ENCODE measurements at places on chromosomes 13 and 19.

GRCh38 chr13:20016649-20017364, 58.3 kb downstream of the ZMYM2 start:
- no peak for DNase-seq

DNA sequence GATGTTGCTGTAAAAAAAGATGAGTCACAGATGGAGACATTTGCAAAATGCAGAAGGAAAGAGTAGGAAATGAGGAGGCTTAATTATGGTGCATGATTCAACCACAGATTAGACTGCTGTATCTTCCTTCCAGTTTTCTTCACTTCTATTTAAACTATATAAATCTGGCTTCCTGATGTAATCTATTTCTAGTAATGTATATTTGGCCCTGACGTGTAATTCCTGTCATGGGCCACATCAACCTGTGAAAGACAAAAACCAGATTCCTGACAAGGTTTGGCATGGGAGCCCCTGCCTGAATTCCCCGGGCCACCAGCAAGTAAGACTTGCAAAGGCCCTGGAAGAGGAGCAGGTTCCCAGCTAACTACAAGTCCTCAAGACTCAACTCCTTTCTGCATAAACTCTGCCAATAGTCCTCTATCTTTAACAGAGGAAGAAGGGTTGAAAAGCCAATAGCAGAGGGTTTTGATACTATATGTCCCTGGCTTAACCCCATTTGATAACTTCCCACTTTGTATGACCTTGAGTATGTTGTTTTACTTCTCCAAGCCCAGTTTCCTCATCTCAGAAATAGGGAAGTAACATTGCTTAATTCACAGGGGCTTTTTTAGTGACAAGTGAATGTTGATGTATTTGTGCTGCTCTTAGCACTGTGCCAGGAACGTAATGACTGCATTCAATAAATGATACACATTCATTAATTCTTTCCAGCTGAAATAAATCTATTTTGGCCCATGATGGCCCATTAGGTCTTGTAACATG, 172.7 kb downstream of the SPRY2 start:
- DNase-seq: no peak

- DNase-seq: peak; percentile 99
These were observed 5.1 kb downstream of the CD37 start for GRCh38 chr19:49340069-49340864.

GRCh38 chr13:87674247-87674738, 3.1 kb downstream of the SLITRK5 start:
- DNase-seq: peak; percentile 60

DNA sequence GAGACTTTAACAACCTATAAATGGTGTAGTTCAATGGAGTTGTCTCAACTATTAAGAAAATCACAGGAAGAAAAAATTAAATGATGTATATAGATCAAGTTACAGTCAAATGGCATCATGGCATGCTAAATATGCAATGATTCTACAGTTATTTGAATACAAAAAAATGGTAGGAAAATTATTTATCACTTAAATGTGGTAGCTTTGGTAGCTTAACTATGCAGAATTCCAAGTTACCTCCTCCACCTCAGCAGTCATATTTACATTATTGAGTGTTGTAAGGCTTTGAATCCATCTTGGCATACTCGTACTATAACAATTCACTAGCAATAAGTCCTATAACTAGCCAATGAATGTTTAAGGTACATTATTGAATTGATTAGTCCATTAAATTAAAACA, 36.8 kb downstream of the CAB39L start:
- no peak for DNase-seq

DNA sequence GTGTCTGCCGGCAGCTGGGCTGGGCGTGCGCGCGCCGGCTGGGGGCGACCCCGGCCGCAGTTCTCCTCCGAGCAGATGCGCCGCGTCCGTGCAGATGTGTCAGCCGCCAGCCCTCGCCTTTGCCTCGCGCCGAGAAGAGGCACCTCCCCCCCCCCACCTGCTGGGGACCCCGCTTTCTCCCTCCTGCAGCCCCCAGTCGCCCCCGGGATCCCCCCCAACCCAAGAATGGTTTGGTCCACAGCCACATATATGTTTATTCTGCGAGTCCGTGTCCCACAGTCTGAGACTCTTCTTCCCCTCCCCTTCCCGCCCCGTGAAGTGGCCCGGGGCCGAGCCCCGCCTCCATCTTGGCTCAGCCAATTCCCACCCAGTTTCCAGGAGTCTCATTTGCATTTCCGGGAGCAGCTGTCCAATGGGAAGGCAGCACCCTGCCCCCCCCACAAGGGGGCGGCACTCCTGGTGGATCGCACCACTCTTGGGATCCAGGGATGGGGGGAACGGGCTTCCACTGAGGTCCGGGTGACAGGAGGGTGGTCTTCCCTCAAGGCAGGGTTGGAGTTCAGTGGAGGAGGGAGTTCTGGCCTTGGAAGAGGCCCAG, 8.6 kb downstream of the ISOC2 start:
- DNase-seq: peak; percentile 76

- no peak for DNase-seq
These were observed 276.4 kb downstream of the KCNRG start for GRCh38 chr13:50291611-50292010.

DNA sequence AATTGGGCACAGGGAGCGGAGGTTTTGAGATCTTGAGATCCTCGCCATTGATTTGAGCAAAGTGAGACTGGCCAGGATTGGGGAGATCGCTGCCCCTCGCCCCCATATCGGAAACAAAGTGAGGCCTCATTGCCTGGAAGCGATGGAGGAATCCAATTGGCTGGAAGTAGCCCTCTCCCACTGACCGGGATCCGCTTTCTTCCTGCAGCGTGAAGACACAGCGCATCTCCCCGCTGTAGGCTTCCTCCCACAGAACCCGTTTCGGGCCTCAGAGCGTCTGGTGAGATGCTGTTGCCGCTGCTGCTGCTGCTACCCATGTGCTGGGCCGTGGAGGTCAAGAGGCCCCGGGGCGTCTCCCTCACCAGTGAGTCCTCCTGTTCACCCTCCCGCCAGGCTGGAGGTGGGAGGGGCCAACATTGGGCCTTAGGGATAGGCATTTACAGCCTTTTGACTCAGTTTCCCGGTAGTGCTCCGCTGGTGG, 438 bp downstream of the PRKCSH start:
- peak; percentile 18 for DNase-seq

DNA sequence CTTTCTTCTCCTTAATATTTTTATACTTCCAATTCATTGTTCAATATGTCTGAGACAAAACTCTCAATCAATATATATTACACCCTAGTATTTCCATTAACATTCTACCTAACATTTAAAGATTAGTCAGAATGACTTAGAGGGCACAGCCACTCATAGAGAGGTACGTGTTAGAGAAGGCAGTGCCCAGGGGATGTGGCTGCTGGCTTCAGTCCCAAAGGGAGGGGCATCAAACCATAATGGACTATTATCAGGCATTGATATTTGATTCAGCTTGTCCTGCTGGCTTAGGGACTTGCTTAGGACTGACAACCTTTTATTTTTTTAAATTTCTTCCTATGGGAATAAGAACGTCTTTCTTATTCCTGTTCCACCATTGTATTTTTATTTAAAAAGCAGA, 1392.0 kb upstream of the ATXN8OS start:
- DNase-seq: no peak

DNA sequence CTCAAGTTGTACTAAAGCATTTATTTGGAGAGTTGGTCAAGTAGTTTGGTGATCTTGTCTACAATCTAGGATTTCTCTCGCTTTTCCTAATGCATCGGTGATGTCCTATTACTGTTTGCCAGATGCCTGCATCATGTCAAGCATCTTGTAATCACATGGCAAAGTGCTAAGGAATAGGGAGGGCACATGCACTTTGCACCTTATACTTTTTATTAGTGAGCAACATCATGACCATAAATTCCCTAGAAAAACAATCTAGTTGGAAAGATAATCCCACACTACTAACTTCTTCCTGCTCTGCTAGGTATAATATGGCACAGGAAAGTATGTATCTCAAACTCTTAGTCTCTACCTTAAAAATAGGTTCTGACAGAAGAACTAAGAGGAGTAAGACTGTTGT, 894.3 kb upstream of the SLITRK1 start:
- no peak for DNase-seq

DNA sequence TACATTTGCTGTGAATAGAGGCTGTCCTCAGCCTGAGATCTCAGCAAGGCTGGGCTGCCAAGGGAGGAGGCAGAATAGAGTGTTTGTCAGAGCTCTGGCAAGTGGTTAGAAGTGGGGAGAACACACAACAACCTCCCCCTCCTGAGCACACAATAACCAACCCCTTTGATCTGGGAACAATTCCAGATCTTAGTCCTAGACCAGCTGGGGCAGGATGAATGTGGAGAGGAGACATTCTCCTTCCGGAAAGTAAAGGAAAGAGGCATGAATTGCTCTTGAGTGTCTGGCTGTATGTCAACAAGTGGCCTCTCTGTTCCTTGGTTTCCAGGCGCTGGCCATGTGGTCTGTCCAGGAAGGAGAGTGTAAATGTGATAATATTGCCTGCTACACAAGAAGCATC, 114.9 kb upstream of the TMTC4 start:
- DNase-seq: no peak

DNA sequence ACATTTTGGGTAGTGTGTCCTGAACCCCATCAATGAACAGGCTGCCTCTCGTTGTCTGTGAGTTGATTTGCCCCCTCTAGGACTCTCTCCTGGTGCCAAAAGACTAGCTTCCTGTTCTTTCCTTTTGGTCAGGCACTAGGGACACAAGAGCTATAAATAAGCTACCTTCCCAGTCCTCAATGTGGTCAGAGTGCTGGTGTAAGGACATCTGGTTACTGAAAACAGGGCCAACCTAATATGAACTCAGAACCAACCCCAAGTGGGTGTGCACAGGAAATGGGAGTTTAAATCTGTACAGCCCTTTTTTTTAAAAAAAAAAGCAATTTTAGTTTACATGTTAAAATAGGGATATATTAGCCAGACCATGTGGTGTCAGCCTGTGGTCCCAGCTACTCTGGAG, 129.2 kb downstream of the ZIC5 start:
- no peak for DNase-seq

DNA sequence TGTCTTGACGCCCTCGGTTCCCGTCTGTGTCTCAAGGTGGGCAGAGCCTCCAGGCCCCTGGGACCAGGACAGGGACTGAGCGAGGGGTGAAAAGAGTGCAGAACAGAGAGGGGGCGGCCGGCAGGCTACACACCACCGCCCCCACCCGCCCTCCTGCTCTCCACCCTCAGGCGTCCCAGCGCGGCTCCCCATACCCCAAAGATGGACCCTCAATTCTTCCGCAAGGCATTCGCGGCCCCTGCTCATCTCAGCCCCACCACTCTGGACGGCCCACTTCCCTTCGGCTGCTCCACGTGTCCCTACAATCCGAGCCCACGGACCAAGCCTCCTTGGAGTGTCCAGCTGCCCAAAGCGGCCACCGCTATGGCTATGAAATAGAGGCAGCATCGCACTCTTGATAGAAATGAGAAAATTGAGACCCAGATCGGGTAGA, 1.8 kb downstream of the KLF16 start:
- no peak for DNase-seq

GRCh38 chr19:33718651-33719254, 77.9 kb upstream of the KCTD15 start:
- no peak for DNase-seq

DNA sequence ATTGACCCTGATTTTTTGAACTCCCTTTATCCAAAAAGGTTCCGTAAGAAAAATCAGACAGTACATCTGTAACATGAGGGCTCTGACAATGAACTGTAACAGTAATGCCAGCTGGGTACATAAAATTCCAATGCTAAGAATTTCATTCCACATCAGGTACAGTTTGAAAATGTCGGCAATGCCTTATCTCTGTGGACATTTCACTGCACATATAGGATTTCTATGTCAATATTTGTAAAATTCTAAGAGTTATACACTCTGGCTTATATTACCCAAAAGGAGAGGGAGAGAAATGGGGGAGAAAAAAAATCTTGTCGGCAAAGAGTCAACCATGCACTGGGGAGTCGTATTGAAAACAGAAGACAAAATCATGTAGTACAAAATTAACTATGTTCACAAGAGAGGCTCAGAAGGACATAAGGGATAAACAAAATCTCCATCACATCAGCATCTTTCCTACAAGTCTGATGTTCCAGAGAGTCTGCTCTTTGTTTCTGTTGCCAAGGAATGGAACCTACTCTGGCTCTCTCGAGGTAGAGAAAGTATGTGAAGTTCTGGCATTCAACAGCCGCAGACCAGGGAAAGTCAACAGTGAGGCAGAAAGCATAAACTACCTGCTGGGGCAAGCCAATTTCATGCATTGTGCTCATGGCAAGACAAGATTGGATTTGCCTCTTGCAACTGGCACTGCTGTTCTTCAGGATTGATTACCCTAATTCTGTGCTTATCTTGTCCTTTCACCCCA, 72.4 kb downstream of the STARD13 start:
- no peak for DNase-seq

GRCh38 chr13:29439601-29440388, 155.7 kb downstream of the SLC7A1 start:
- DNase-seq: no peak

DNA sequence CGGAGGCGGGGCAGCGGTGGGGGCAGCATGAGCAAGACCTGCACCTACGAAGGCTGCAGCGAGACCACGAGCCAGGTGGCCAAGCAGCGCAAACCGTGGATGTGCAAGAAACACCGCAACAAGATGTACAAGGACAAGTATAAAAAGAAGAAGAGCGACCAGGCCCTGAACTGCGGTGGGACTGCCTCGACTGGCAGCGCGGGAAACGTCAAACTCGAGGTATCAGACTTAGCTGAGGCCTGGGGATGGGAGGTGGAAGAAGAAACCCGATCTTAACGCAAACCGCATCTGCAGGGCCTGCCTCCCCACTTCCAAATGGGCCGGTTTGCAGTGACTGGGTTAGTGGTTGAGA, 693 bp downstream of the RFXAP start:
- peak; percentile 70 for DNase-seq

DNA sequence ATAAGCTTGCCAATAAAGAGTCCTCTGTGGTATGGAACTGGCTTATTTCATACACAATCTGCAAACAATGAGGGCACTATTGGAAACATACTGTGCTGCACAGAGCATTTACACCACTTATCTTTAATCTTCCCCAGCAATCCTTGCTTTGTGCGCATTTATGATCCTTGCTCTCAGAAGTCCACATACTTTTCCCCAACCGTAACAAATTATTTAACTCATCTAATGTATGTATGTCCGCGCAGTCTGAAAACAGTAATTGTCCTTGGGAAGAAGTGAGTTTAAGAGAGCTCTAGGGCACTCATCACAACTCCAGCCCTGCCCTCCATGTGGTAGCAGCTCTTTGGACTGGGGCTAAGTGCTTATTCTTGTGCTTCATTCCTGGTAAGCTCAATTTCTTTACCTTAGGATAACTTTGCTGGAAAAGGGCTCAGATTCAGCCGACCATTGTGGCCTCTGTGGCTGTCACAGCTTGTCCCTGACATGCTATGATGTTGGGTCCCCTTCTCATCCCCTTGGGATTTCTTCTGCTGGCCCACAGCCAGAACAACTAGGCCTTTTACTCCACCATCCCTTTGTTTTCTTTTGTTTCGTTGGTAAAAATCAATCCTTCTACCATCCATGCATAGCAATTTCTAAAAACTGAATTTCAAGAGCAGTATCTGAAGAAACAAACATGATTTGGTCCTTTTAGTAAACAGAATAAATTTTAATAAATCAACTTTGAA, 152.7 kb downstream of the TNFRSF19 start:
- DNase-seq: no peak

- DNase-seq: no peak
These were observed 64.6 kb upstream of the RAP2A start for GRCh38 chr13:97369261-97369893.

- peak; percentile 35 for DNase-seq
These were observed 4.8 kb downstream of the STK24 start for GRCh38 chr13:98571955-98572662.

GRCh38 chr19:54662730-54663129, at the start of gene LILRB4:
Gene LILRB4 (plus strand): TSS chr19:54662985. CDS start chr19:54663034, 49 bp downstream.
- peak; percentile 18 for DNase-seq
